ENCODE measurements at places on chromosomes 6 and 20. TPM values are rescaled to one million over a fixed set of nuclear protein-coding genes. Genes with fewer than 3 reads are reported as not detected.
A peak's percentile ranks its signal among the peaks of the same experiment; 100 is the strongest.

- H3K4me3 ChIP-seq, result no peak overlapping the region
- no peak for DNase-seq
- no peaks in the 10 kb centered on the region for H3K4me1 ChIP-seq
- H3K27me3 ChIP-seq, result no peaks in the 10 kb centered on the region
- H3K27ac ChIP-seq, result no peak overlapping the region
- no peaks in the 10 kb centered on the region for H3K36me3 ChIP-seq
Observed at GRCh38 chr20:19932170-19932667, 84.9 kb upstream of the NAA20 start.

DSTN gene
- total RNA-seq, result 158 TPM

GRCh38 chr6:36104836-36105235 lies 25.5 kb upstream of the MAPK13 start:
- DNase-seq, result no peak
- H3K27me3 ChIP-seq, result no peaks in the 10 kb centered on the region
- no peak overlapping the region for H3K27ac ChIP-seq
- H3K36me3 ChIP-seq, result no peaks in the 10 kb centered on the region
- no peak overlapping the region for H3K4me3 ChIP-seq
- no peaks in the 10 kb centered on the region for H3K4me1 ChIP-seq

DNA sequence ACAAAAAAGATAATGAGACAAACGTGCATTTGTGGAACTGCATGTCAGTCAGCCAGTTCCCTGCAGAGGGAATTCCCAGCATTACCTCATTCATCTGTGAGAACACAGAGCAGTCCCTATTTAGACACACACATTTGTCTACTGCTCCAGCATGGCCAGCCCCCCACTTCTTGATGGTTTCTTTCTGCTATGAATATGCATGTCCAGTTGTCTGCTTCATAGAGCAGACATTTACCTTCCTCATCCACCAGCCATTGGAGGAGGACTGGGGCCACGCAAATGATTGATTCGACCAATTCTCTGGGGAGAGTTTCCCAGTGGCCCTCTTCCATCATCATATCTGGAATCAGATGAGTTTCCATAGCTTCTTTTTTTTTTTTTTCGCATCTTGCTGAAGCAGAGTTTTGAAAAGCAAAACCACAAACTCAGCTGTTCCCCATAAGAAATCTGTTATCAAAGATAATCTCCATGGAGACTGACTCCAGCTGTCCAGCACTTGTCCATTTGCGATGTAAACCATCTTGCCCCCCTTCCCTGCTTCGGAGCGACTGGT lies 11.8 kb downstream of the ENPP1 start:
- H3K4me1 ChIP-seq, result no peaks in the 10 kb centered on the region
- no peak overlapping the region for H3K27ac ChIP-seq
- no peak overlapping the region for H3K4me3 ChIP-seq
- no peak for DNase-seq
- H3K36me3 ChIP-seq, result no peaks in the 10 kb centered on the region

PRPH2 gene
- total RNA-seq, result 0.06 TPM

HSPA1L gene
- total RNA-seq, result 1.2 TPM

TPBG gene
- total RNA-seq, result 362 TPM

GRCh38 chr6:36028088-36028876 lies 674 bp downstream of the MAPK14 start:
- DNase-seq, result no peak
- peaks cover 22% of the 10 kb centered on the region for H3K27me3 ChIP-seq
- no peaks in the 10 kb centered on the region for H3K36me3 ChIP-seq
- peaks cover 20% of the 10 kb centered on the region for H3K4me1 ChIP-seq
- H3K27ac ChIP-seq, result peak overlapping the region; percentile 85

DNA sequence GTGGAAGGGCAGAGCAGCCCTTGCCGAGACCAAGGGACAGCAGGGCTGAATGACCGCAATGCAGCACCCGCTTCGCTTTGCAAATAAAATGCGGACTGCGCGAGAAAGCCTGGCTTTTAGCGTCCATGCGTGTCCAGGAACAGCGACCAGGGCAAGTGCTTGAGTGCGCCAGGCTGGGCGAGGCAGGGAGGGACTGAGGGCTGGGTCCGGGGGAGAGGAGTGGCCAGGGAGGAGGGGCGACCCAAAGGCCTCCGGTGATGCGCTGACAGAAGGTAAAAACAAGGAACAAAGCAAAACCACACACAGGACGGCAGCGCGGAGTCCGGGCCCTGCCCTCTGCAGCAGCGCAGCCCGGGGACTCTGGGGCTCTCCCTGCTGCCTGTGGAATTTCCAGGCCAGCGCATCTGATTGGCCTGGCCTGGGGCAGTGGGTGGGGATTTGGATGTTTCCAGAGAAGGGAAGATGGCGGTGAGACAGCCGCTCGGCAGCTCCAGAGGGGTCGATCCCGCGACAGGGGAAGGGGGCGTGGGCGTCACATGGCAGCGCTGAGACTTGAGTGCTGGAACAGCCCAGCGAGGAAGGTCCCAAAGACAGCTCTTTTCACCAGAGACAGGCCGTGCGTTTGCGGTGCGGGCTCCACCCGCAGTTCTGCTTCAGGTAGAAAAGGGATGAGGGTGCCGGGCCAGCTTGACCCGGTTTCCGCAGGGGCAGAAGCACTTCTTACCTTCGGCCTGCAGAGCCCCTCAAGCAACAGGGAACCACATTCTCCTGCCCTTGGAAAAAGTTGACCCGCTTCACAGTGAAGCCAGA lies 51.8 kb downstream of the SSR1 start:
- no peaks in the 10 kb centered on the region for H3K27me3 ChIP-seq
- peak overlapping the region; percentile 47 for H3K4me3 ChIP-seq
- H3K27ac ChIP-seq, result no peak overlapping the region
- H3K4me1 ChIP-seq, result peaks cover 6% of the 10 kb centered on the region
- no peaks in the 10 kb centered on the region for H3K36me3 ChIP-seq

- no peaks in the 10 kb centered on the region for H3K4me1 ChIP-seq
- H3K4me3 ChIP-seq, result no peak overlapping the region
- no peak overlapping the region for H3K27ac ChIP-seq
- no peaks in the 10 kb centered on the region for H3K27me3 ChIP-seq
- no peaks in the 10 kb centered on the region for H3K36me3 ChIP-seq
Observed at GRCh38 chr6:33967265-33967767, 163.5 kb upstream of the MLN start.

- no peak for DNase-seq
- H3K4me3 ChIP-seq, result no peak overlapping the region
- peaks cover 7% of the 10 kb centered on the region for H3K4me1 ChIP-seq
- H3K36me3 ChIP-seq, result no peaks in the 10 kb centered on the region
- no peaks in the 10 kb centered on the region for H3K27me3 ChIP-seq
Observed at GRCh38 chr6:13660273-13660672, 45.1 kb downstream of the NOL7 start.

- H3K4me1 ChIP-seq, result peaks cover 48% of the 10 kb centered on the region
- DNase-seq, result peak; percentile 93
- no peaks in the 10 kb centered on the region for H3K36me3 ChIP-seq
- H3K4me3 ChIP-seq, result peak within 1 kb of the TSS; percentile 73
- peaks cover 45% of the 10 kb centered on the region for H3K27me3 ChIP-seq
- H3K27ac ChIP-seq, result peak within 1 kb of the TSS; percentile 93
Observed at GRCh38 chr6:35213824-35214756, at the start of gene SCUBE3. Gene SCUBE3 (plus strand): TSS chr6:35213956. CDS start chr6:35214419, 463 bp downstream.

ORC3 gene
- 99.3 TPM for total RNA-seq

BPI gene
- total RNA-seq, result not detected

MAPK13 gene
- total RNA-seq, result 0.13 TPM

- H3K36me3 ChIP-seq, result no peaks in the 10 kb centered on the region
- H3K27ac ChIP-seq, result no peak overlapping the region
- peaks cover 6% of the 10 kb centered on the region for H3K4me1 ChIP-seq
- no peak overlapping the region for H3K4me3 ChIP-seq
- DNase-seq, result no peak
Observed at GRCh38 chr6:167714152-167714551, 112.6 kb upstream of the AFDN start.

GRCh38 chr6:135811644-135812526 lies 39.6 kb upstream of the PDE7B start:
- peaks cover 21% of the 10 kb centered on the region for H3K4me1 ChIP-seq
- H3K27ac ChIP-seq, result no peak overlapping the region
- H3K36me3 ChIP-seq, result no peaks in the 10 kb centered on the region

DNA sequence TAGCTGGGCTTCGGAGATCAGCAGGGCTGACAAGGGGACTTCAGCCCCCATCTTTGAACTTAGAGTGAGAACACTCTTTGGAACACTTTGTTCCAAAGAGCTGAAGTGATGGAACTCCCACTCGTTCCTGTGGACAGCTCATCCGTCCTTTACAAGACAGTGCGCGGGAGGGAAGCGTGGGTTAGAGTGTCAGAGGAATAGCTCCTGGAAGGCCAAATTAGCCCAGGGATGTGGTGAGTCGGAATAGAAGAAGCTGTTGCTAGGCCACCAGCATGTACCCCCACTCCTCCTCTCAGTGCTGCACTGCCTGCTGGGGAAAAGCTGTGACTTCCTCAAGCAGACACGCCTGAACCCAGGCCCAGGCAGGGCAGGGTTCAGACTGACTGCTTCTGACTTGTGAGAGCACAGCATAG lies 1.7 kb downstream of the SDCBP2 start:
- no peaks in the 10 kb centered on the region for H3K36me3 ChIP-seq
- H3K4me1 ChIP-seq, result peaks cover 4% of the 10 kb centered on the region
- no peaks in the 10 kb centered on the region for H3K27me3 ChIP-seq
- H3K27ac ChIP-seq, result no peak overlapping the region

VWA7 gene
- total RNA-seq, result 0.34 TPM
